ENCODE measurements at places on chromosomes 2 and 18.

- no peak for DNase-seq
These were observed 53.9 kb upstream of the CYTIP start for GRCh38 chr2:157497638-157498314.

- no peak for DNase-seq
These were observed 194.7 kb upstream of the HS6ST1 start for GRCh38 chr2:128513116-128513960.

DNA sequence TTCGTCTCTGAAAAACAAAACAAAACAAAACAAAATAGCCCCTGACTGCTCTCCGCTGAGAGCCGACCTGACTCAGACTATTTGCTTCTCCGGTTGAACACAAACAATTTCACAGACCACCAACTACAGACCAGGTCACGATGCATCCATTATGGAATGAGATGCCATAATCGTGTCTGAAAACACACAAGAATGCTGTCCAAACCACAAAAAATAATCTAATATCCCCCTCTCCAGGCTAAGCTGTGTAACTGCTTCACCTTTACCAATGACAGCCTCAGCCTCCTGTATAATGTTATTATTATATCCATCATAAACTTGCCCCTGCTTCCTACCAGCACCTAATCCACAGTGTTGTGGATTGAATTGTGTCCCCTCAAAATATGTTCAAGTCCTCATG is 114.7 kb downstream of the DNAH6 start:
- no peak for DNase-seq

DNA sequence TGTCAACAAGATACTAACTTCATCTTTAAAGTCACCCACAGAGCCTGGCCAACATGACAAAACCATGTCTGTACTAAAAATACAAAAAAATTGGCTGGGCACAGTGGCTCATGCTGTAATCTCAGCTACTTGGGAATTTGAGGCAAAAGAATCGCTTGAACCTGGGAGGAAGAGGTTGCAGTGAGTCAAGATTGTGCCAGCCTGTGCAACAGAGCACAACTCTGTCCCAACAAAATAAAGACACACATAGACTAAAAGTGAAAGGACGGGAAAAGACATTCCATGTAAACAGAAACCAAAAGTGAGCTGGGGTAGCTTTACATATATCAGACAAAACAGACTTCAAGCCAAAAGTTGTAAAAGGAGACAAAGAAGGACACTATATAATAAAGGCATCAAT is 34.8 kb downstream of the USP34 start:
- no peak for DNase-seq

DNA sequence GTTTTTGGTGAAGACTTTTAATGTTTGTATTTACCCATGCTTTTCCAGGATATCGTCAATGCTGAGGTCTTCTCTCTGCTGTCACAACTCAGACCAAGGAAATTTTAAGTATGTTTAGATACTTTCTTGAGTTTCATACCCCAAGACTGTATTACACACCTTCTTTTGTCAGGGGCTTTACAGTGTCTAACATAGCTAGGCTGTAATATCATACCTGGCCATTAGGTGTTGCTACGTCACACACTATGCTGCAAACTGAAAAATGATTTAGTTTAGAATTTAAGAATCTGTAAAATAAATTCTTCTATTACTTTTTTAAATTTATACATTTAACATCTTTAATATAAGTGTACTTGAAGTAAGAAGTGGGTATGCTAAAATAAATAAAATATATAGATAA is 358.4 kb upstream of the NRP2 start:
- DNase-seq, result no peak

GRCh38 chr18:26003356-26003755 is 87.1 kb downstream of the SS18 start:
- DNase-seq, result no peak

DNA sequence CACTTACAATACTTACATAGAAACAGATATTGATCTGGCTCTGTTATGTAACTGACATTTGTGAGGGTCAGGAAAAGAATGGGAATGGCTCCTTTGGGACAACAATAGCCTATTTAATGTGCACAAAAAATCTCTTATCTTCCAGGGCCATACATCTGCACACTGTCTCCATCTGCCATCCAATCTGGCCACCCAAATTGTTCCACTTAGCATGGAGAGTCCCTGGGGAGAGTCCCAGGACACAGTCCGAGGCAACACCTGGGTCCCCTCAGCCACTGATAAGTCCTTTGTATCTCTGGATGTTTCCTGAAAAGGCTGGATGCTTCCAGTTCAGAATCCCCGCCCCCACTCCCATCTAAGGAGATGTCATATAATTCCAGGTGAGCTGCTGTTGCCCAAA is 274.2 kb upstream of the NCKAP5 start:
- DNase-seq, result no peak

GRCh38 chr2:64650722-64651338 is 2.9 kb downstream of the SERTAD2 start:
- no peak for DNase-seq

GRCh38 chr18:50558948-50559751 is 737 bp upstream of the MAPK4 start:
- no peak for DNase-seq

DNA sequence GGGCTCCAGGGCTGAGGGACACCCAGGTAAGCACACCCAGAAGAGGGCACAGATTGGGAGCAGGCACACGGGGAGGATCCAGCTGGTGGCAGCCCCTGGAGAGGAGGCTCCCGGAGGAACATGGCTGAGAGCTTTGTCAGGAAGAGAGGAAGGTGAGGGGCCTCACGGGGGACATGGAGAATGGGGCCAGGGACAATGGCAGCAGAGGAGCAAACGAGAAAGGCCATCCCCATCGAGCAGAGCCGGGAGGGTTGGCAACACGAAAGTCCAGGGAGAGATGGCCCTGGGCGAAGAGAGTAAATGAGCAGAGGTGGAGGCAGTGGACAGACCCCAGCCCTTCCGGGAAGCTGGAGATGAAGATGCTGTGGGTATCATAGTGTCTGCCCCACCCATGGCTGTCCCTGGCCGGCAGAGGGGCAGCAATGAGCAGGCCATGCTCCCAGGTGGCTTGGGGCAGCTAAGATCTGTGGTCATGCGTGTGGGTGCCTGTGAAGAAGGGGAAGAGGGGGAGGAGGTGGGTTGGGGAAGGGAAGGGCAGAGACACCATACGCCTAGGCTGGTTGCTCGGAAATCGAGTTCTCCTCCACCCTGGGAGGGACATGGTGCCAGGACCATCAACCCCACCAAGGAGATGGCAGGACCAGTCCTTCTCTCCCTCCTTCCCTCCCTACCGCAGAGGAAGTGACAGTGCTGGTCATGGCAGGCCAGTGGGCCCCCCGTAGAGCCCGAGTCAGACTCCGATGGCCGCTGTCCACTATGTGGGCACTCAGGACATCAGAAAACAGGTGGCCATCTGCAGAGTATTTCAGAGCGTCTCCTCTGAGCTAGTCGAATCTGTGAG is 191.7 kb downstream of the NDUFA10 start:
- no peak for DNase-seq

- no peak for DNase-seq
These were observed 125.1 kb upstream of the LMAN1 start for GRCh38 chr18:59484131-59484530.

GRCh38 chr2:20573620-20574422 is 77.1 kb downstream of the HS1BP3 start:
- DNase-seq, result no peak

DNA sequence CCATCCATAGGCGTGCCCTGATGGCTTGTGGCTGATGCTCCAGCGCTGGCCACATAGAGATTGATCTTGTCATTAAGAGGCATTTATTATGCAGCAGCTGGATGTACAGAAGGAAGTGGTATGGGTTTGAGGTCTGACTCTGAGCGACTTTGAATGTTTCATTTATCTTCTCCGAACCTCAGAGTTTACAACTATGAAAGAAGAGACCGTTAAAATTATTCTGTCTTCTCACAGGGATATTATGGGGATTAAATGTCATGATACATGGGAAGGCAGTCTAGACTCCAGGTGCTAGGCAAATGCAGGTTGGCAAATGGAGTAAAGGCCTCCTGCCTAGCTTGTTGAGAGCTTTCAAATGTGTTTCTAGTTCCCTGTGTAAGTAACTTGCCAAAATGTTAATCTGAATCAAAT is 30.3 kb downstream of the MOGAT1 start:
- no peak for DNase-seq

DNA sequence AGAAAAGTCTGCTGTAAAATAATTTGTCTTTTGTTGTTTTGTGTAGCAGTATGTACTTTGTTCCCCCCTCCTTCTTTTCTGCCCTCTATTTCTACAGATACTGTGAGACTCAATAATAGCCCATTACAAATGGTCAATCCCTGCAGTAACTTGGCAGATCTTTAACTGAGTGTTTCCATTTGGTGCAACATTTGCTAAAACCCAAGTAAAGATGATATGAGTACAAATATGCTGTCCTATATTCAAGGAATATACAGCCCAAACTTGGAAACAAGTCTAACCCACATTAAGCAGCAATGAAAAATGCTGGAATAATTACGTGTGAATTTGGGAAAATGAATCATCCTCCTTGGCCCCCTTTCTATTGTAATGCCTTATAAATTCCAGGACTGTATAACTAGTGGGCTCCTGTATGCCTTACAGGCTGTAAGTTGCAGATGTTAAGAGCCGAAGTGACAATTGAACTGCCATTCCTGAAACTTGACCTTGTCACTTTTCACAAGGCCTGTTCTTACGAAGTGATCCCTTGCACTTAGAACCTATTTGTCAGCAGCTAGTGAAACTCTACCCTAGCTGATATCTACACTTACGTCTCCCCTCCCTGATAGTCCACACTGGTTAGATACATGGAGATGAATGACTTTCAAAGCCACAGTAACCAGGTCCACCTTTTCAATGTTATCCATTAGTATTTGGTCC is 104.9 kb downstream of the IRS1 start:
- DNase-seq, result no peak

GRCh38 chr2:138620431-138620830 is 118.9 kb downstream of the SPOPL start:
- no peak for DNase-seq

GRCh38 chr2:130795431-130795830 is 40.1 kb downstream of the AMER3 start:
- DNase-seq, result no peak

- DNase-seq, result no peak
These were observed 19.8 kb upstream of the ZNF532 start for GRCh38 chr18:58844871-58845270.

- DNase-seq, result no peak
These were observed 113.0 kb upstream of the SLC1A4 start for GRCh38 chr2:64876137-64876647.

- no peak for DNase-seq
These were observed 230.4 kb downstream of the KLHL29 start for GRCh38 chr2:23615216-23616020.

DNA sequence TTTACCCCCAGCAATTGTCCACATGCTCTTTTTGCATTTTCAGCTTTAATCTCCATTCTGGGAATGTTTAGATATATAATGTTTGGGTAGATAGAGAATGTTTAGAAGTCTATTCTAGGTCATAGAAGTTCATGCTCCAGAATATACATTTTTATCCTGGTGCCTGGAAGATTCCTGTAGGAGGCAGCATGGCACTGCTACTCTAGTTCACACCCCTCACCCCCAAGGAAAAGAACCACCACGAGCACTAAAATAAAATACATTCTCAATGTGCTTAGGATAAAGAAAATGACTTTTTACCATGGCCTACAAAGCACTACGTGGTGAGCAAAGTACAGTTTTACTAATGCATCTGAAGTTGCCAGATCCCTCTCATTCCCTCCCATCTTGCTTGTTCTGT is 53.8 kb downstream of the MYO1B start:
- DNase-seq, result no peak

GRCh38 chr2:55160422-55160821 is 71.7 kb downstream of the CLHC1 start:
- no peak for DNase-seq

DNA sequence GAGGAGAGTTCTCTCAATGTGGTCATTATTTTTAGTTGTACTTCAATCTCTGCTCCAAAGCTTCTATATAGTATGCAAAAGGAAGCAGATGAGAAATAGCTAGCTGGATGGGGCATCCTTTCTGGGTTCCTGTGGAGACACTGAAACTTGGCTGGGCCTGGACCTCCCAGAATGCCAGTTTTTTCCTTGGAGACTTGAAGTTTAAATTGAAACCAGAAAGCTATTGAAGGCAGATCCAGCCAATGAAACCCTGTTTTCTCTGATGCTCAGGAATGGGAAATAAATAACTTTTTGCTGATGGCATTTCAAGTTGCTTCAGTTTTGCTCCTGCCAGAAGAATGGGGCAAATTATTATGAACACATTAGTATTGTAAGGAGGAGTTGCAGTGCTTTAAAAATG is 2.9 kb downstream of the SETBP1 start:
- DNase-seq, result no peak

DNA sequence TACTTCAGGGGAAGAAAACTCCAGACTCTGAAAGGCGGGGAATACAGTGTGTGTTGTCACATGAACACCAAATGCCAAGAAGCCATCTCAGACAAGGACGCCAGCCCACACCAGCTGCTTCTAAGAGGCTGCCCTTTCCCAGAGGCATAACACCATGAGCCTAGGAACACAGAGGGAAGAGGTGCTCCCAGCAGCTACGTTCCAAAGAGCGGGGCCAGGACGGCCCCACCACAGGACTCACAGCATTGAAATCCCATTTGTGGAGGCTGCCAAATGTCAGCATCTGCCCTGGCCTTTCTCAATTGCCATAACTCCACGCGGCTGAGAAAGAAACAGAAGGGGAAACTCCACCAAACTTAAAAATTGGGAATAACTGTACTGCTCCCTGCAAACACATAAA is 20.1 kb upstream of the ID2 start:
- no peak for DNase-seq

- no peak for DNase-seq
These were observed 99.2 kb downstream of the LDLRAD4 start for GRCh38 chr18:13317801-13318200.

DNA sequence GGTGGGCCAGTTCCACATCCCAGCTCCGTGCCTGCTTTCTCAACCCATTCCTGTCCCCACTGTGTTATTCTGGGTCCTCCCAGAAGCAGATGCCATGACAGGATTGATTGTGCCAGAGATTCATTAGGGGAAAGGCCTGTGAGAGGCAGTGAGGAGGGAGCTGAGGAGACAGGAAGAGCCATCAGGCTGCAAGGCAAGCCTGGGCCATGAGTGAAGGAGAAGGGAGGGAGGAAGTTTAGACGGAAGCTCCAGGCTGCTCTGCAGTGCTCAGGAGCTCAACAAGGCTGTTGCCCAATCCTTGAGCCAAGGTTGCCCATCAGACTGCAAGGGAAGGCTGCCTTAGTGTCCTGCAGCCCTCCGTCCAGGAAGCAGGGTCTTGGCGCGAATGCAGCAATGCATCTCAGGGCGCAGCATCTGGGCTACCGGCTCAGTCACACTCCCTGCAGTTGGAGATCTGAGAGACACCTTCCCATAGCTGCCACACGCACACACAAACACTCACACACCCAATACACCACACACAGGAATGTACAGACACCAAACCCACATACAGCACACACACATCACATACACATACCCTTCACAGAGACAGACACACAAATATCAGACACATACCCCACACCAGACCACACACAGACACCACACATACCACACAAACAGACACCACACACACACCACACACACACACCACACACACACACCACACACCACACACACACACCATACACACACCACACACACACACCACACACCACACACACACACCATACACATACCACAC is 139.5 kb upstream of the NDUFV2 start:
- DNase-seq, result no peak

GRCh38 chr2:159714247-159714930 is 2.1 kb downstream of the MARCHF7 start:
- no peak for DNase-seq

GRCh38 chr2:237746302-237747080 is 52.1 kb upstream of the RBM44 start:
- DNase-seq, result no peak

Data from activated effector memory CD4-positive, alpha-beta T cell treated with Interleukin-2 at 50 U/mL for 16 hours (primary cell).